ENCODE measurements at places on chromosomes 6 and 20. TPM values are rescaled to one million over a fixed set of nuclear protein-coding genes. Genes with fewer than 3 reads are reported as not detected.

NTSR1 gene
- total RNA-seq = 4.9 TPM

THEMIS gene
- 0.41 TPM for total RNA-seq

SPTLC3 gene
- total RNA-seq = 0.82 TPM

DNPH1 gene
- 13.9 TPM for total RNA-seq

PPP1R14C gene
- total RNA-seq = 59.1 TPM

FAM83C gene
- not detected for total RNA-seq

BTN3A1 gene
- 19.6 TPM for total RNA-seq

NKAIN2 gene
- 109 TPM for total RNA-seq

GRCh38 chr20:59805786-59806577, 127.5 kb downstream of the SYCP2 start:
- DNase-seq = no peak

DNA sequence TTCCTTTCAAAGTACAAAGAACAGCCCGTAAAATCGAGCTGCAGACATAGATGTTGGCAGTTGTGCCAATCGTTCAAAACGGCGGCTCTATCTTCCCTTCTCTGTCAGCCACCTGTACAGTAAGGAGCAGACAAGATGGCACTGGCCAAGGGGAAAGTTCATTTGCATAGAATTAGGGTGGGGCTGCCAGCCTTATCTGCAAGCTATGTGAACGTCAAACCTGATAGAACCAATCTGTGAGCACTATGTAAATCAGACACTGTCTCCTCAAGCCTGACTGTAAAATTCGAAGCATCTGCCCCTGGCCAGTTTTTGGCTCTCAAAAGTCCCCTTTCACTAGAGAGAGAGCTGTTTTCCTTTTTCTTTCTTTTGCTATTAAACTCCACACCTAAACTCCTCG, 374.5 kb downstream of the EPM2A start:
- DNase-seq = no peak

DNA sequence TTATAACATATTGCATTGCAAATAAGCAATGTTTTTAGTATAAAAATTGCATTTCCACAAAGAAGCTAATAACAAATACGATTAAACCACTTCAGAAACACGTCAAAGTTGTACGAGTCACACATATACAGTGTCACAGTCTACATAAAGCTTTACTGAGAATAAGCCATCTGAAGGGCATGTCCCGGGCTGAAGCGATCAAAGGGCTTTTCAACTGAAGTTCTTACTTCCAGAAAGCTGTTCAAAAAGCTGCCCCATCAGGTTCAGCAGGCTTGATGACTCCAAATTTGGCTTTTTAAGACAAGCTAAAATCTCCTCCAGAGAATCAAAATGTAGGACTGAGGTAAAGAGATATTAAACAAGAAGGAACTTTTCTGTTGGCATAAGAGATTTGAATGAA, 37.5 kb upstream of the HAO1 start:
- DNase-seq = no peak

GRCh38 chr6:138695193-138695592, 78.4 kb upstream of the CCDC28A start:
- no peak for DNase-seq

DNA sequence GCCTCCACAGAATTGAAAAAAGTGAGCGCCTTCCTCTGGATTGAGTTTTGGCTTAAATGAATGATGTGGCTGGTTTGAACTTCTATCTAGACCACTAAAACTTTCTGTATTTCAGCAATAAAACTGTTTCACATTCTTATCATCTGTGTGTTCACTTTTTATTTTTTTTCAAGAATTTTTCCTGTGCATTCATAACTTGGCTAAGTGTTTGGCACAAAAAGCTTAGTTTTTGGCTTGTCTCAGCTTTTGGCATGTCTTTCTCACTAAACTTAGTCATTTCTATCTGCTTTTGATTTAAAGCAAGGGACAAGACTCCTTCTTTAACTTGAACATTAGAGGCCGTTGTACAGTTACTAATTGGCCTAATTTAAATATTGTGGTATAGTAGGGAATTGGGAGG, 1015.1 kb downstream of the EPHA7 start:
- DNase-seq = no peak

DNA sequence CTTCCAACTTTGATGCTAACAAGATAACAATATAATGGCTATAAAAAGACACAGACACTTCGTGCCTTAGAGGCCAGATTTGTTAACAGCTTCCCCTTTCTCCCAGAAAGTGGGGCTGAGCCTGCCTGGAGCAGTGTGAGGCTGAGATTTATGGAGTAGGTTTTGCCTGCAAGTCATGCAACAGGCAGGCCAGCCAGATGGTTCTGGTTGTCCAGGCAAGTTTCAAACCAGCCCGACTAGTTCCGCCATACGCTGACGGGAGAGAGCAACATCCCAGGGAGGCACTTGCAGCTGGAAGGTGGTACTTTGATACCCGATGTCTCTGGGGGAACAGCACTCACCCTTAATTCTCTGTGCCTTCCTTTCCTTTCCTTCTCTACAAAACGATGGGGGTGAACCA, 81.3 kb upstream of the NAA20 start:
- no peak for DNase-seq

DNA sequence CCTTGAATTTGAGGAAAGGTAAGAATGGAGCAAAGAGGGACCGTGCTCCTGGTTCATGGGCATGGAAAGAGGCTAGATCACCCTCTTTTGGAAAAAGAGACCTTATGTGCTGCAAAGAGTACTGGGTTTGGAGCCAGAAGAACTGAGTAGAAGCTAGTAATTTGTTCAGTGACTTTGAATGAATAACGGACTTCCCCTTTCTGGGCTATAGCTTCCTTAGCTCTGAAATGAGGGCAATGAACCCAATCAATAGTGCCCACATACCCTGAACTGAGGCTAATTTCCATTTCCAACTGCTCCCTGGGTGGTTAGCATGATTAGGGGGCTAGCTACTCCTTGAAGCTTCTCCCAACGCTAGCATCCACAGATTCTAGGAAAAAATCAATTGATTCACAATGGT, 121.4 kb downstream of the UNC5CL start:
- DNase-seq = no peak

DNA sequence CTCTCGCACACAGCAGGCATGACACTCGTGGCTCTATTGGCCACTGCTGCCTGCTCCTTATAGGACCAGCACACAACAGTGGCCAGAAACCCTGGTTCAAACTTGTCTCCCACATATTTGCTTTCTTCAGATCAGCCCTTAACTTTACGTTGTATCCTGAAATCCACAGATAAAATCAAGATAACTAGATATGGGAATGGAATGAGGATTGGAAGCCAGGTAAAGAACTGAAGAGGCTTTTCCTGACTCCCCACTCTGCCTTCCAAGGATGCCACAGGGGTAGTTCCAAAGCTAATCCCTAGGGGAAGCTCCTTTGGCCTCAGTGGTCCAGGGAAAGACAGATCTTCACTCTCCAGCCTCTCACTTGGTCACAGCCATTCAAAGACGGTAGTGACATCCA, 86.5 kb downstream of the INSM1 start:
- DNase-seq = no peak

- DNase-seq = no peak
Measured at GRCh38 chr6:15674690-15675386, 12.0 kb upstream of the DTNBP1 start.

GRCh38 chr6:148831064-148831463, 84.2 kb downstream of the UST start:
- no peak for DNase-seq

DNA sequence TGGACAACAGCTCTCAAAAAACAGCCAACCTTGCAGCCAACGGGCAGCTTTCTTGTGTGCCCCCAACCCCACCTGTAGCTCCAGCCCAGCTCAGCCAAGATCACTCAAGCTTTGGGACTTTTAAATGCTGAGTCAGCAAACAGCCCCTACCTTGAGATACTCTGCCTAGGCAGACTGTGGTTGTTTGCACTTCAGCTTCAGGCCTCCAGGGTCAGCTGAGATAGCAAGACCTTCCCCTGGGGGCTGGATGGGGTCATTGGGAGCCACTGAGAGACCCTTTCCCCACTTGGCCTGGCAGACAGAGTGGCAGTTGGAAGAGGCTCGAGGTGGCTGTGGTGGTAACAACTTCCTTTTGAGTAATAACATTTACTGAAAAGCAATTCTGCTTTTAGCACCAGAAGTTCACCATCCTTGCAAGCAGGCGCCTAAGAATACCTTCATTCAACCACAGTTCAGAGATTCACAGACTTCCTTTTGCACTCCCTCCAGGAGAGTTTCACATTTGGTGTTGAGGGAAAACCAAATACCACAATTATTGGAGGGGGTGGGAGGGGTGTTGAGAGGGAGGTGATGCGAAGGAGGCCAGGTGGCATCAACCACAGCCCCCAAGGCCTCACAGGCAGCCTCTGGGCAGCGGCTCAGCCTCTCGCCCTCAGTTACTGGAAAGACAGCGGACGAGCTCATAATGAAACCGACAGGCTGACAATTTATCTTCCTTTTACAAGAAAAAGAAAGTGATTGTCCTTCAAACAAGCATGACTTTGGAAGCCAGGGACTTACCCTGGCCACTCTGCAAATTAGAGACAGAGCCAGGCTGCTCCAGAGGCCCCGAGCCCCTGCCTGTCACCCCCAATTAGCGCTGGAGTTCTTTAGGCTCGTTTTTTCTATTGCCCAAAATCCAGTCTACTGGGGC, 148.1 kb downstream of the CEBPB start:
- no peak for DNase-seq

DNA sequence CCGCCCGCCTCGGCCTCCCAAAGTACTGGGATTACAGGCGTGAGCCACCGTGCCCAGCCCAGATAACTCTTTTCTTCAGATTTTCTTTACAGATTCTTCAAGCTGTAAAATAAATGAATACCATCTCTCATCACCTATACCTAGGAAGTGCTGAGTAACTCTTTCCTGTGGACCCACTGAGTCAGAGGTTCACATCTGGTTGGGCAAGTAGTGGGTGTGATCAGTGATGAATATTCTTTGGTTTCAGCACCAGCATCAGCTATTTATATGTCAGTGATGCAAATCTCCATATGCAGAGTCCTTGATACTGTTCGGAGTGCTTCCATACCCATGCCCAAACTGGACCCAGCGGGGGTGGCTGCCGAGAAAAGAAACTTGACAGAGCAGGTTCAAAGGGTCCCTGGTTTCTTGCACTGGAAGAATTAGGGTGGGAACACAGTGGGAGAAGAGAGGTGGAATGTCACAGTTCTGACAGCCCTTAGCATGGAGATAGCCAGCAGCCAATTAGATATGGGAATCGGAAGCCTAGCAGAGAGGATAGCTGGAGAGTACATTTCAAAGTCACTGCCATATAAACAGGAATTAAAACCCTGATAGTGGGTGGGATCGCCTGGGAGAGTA, 64.9 kb upstream of the DDR1 start:
- DNase-seq = no peak

DNA sequence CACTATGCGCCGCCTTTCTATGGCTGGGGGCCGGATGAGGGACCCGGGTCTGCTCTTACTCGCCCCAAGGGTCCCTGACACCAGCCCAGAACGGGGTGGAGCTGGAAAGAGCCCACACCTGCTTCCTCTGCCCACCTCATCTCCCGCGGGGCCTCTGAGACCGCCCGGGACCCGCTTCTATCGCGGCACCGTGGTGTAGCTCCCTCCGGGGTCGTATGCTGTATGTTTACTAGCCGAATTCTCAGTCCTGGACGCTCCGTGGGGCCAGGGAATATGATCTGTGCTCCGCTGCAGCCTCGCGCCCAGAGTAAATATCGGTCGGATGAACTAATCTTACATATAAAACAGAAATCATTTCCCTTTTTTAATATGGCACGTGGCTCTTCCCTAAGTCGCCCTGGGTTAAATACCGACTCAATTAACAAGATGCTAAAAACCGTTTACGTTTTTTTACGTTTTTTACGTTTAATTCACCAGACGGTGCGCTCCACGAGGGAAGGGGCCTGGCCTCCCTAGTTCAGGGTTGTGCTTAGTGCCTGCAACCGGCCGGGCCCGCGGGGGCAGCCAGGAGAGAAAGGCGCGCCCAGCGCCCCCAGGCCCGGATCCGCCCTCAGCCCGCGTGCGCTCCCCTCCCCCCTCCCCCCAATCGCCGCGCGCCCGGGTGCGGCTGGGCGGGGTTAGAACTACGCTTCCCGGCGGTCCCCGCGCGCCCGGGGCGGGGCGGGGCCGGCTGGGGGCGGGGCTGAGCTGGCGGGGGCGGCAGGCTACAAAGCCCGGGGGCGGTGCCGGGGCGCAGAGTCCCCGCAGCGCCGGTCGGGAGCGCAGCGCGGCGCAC, at the start of gene RBM38:
Gene RBM38, plus strand, starts transcription at position 793 of the 835 bp plus-strand sequence. CDS start 186 bp downstream, outside the sequence.
- peak; percentile 96 for DNase-seq

GRCh38 chr6:6005051-6006005, 1.4 kb downstream of the NRN1 start:
- DNase-seq = no peak

DNA sequence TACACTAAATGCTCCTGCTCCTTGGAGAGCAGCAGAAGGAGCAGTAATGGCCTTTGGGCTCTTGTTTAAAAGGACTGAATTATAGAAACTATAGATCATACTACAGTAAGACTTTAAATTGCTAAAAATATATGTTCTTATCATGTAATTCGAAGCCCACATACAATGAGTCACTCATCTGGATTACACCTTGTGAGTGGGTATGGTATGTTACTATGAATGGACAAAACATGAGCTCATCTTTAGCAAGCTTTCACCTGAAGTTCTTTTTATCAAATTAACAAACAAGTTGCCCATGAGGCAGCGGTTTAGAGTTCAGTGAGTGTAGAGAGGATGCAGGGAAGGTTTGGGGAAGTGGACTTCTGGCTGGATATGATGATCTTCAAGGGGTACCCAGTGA, 114.4 kb upstream of the CCN2 start:
- no peak for DNase-seq
